Left renal pelvis (tissue), 4 donors: ENCODE measurements at places on chromosomes 12 and 14.

- DNase-seq = no peak
Observed at GRCh38 chr12:117430246-117430645, 68.8 kb upstream of the NOS1 start.

- DNase-seq = no peak
Observed at GRCh38 chr14:103213331-103213730, 90.1 kb downstream of the TNFAIP2 start.

DNA sequence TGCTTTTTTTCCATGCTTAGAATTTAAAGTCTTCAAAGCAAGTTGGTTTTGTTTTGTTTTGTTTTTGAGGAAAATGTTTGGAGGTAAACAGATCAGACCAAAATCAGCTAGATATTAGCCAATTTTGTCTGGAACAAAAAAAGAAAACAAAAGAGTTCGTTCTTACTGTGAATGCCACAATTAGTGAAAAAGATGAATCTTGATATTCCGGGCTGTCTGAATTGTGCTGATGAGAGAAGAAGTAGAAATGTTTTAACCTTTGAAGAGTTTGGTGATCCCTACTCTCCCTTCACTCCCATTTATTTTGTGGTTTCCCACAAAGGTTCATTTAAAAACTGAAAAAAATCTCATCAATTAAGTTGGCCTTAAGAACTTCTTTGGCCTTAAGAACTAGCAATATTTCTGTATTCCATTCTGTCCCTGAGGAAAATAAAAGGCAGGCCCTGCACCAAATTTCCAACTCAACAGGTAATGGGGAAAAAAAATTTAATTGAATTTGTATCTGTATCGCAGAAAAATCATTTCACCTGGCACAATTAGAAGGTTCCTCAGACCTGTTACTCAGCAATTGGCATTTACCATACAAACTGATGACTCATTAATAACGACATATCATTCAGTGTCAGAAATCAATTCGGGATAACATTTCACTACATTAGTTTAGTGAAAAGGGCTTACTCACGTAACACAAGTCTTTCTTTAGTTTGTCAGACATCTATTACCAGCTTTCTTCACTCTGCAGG lies 562 bp upstream of the GLIPR1L2 start:
- no peak for DNase-seq

GRCh38 chr12:42119085-42119633 lies 25.5 kb downstream of the GXYLT1 start:
- no peak for DNase-seq

- no peak for DNase-seq
Observed at GRCh38 chr12:43029971-43030370, 440.4 kb upstream of the PRICKLE1 start.

DNA sequence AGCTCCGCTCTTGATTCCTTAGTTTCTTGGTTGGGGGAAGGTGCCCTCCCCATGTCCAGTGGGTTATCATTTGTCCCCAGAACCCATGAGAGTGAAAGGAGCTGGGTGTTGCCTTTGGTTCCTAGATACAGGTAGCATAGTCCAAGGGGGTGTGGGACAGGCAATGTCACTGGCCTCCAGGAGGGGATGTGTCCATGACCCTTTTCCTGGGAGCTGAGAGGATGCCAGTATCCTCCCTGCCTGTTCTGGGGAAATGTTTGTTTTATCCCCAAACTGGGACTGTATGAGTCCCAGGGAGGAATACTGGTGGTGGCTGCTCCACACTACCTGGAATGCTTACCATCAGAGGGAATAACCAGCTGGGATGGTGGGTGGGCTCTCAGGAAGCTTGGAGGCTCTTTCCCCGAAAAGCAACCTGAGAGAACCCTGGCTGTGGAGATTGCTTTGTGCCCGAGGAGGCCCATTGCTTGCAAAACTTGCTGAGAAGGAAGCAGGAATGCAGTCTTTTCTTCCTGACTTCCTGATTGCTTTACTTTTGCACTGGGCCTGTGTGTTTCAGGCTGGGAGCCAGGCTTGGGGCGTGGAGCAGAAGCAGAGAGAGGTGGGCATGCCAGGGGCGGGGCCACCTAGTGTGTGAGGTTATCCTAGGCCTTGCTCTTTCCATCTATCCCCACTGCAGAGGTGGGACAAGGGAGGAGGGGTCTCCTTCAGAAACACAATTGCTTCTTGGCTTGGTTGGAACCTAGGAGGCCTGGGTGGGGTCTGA lies 715 bp upstream of the SLC10A1 start:
- DNase-seq = no peak

DNA sequence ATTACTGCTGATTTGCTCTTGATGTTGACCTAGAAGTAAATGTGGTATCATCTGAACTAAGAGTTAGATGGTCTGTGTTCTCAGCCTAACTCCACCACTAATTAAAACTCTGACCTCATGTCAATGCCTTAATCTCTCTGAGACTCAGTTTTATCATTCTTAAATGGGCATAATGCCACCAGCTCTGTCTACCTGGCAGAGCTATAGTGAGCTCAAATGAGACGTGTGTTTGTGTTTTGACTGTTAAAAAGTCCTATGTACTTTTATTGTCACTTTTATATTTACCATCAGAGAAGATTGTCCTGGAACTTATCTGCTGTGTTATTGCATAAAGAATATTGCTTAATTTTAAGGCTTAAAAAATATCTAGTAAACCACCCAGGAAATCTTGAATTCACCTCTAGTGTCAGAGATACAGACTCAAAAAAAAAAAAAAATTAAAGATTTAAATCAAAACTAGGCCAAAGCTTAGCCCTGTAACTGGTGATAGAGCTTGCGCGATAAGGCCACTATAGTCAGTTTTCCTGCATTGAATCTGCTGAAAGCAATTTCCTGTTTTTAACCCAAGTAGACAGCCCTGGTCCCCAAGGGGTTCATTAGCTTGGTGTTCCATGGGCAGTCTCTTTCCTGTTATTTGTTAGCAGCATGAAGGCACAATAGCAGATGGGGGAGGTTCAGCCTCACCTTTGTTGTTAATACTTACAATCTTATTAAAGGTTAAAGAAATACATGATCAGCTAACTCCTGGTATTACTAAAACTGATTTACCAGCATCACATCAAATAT lies 261.8 kb downstream of the ATP23 start:
- DNase-seq = no peak

- no peak for DNase-seq
Observed at GRCh38 chr12:51887476-51888315, at the start of gene ANKRD33. TSS of gene ANKRD33 (plus strand) at chr12:51888103. CDS start at chr12:51888187, 84 bp downstream.

DNA sequence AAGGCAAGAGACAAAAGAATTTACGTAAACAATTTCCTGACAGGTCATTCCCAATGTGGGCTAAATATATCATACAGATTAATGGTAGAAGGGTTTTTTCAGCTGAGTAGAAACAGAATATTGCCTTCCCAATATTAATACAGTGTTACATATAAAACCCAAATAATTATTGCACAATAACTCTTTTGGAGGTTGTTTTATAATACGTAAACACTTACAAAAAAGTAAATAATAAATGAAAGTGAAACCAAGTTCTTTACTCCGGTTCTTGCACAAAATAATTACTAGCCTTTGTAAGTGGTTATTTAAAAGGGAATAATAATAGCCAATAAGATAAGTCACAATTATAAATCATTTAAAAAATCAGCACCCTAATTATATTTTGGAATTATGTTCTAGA lies 118.6 kb upstream of the SSTR1 start:
- DNase-seq = no peak

- no peak for DNase-seq
Observed at GRCh38 chr12:107684029-107684795, 1.4 kb upstream of the PWP1 start.

DNA sequence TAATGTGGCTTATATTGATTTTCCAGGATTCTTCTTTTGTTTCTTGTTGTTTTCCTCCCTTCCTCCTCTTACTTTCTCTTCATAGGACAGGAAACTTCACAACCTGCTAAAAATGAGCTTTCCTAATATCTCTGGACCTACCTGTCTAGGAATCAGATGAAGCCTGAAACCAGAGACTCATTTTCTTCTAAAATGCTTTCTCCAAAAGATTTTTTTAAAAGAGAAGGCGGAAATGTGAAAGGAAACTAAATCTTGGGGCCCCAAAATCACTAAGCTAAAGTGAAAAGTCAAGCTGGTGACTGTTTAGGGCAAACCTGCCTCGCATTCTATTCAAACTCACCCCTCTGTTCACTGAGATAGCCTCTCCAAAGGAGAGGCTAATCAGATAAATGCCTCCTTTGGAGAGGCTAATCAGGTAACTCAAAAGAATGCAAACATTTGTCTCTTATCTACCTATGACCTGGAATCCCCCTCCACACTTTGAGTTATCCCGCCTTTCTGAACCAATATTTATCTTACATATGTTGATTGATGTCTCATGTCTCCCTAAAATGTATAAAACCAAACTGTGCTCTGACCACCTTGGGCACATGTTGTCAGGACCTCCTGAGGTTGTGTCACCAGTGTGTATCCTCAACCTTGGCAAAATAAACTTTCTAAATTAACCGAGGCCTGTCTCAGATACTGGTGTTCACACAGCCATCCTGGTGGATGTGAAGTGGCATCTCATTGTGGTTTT lies 72.7 kb upstream of the HECTD1 start:
- no peak for DNase-seq

DNA sequence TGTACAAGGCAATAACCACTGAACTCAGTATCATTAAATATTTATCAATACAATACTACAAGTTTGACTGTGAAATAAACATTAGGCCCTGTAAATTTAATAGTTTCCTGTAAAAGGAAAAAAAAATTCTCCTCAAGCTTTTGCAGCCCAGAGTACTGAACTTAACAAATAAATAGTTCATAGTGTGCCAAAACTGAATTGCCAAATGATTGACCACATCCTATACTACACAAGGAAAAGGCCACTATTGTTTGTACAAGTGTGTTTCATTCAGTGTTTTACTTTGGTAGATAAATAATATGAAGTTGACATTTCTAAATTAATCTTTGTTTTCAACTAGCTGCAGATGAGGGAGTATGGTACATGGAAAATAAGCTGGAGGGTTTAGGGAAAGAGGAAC lies 379.6 kb downstream of the FLRT2 start:
- no peak for DNase-seq

- DNase-seq = no peak
Observed at GRCh38 chr14:74077401-74077800, 6.9 kb downstream of the ALDH6A1 start.

DNA sequence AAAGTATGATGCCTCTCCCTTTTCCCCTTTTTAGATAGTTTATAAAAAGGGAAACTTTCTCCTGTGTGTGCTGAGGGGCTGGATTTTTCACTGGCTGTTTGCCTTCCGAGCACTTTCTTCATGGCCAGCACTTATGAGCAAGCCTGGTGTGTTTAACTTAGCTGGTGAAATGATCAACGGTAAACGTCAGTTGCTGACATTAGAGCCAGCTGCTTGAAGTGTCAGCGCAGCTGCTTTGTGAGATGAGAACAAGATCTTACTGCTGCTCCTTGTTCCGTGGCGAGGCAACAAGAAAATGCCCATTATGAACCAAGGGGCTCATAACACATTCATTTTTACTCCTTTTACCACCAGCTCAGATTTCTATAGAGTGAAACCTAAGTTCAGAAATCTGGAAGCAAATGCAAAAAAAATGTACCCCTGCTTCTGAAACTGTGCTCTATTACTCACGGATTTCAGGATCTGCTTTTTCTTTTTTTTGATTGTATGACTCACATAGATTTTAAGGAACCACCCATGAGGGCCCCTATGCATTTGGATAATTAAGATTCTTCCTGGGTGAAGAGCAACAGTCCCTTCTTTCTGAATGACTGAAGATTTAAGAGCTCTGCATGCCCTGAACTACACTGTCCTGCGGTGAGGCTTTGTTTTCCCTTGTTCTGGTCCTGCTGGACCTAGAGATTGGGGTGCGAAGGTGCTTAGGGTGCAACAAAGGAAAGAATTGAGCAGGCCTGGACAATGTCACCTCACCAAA lies 74.3 kb upstream of the CPM start:
- DNase-seq = no peak

GRCh38 chr14:79483477-79484388 lies 727.6 kb downstream of the DIO2 start:
- DNase-seq = no peak

DNA sequence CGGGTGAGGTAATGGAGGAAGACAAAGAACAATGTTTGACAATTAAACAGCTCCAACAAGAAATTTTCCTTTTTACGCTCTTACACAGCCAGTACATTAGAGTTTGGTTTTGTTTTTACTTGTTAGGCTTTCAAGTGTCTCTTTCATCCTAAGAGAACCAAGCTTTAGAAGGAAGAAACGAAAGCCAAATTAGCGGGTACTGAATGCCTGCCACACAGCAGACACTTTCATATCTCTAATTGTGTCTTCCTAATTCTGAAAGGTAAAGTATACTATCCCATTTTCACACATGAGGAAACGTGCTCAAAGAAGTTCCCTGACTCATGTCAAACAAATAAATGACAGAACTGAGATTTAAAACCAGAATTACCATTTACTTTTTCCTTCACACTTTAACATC lies 65.0 kb downstream of the CDK17 start:
- no peak for DNase-seq

GRCh38 chr12:4648104-4648500 lies 749 bp downstream of the AKAP3 start:
- no peak for DNase-seq

GRCh38 chr14:55430024-55430690 lies 10.3 kb downstream of the TBPL2 start:
- DNase-seq = no peak

GRCh38 chr12:67541625-67541991 lies 106.9 kb upstream of the DYRK2 start:
- no peak for DNase-seq

GRCh38 chr12:56836800-56837663 lies 73.9 kb downstream of the HSD17B6 start:
- no peak for DNase-seq

DNA sequence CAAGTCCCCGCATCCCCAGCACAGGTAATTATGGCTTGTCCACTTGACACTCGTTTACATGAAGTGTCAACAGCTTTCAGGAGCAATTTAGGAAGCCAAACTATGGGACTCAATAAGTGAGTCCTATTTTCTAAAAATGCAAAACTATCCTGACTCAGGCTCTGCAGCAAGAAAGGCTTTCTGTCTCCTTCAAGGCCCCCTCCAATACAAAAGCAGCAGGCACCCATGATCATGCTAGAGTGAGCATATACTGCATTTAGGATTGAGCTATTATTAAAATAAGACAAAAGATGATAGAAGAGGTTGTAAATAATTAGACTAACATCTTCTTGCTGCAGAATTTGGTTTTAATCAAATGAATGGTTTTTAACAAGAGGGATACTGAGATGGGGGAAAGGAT lies 3.2 kb downstream of the SIX6 start:
- no peak for DNase-seq

DNA sequence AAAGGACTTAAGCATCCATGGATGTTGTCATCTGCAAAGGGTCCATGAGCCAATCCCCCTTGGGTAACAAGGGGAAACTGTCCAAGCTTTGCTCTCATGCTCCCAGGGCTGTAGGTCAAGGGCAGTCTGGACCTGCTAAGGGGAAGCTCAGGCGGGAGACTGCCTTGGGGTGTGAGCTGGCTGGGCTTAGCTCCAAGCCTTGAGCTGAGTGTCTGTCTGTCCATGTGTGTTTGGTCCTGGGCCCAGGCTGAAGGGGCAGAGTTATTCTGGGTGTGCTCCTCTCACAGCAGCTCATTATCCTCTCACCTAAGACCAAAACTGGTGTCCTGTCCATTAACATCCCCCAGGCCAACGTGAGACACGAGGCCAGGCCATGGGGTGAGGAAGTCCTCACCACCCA lies 274.8 kb downstream of the SLC15A4 start:
- no peak for DNase-seq

- DNase-seq = no peak
Observed at GRCh38 chr12:87931812-87932211, 97.4 kb downstream of the C12orf50 start.
